HL-60 (cell line): ENCODE measurements at places on chromosomes 16 and 17.

DNA sequence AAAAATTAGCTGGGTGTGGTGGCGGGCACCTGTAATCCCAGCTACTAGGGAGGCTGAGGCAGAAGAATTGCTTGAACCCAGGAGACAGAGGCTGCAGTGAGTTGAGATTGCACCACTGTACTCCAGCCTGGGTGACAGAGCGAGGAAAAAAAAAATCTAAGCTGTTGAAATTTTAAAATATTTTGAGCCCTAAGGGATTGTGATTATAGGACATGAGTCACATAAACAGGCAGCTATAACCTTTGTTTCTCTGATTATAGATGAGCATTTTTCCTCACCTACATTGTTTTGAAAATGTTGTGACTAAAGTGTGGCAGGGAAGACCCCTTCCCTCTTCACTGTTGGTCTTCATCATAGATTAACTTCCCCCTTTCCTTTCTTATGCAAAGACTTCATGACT is 135.5 kb downstream of the MGAT5B start:
- no peak for DNase-seq

GRCh38 chr17:59760160-59760559 is 52.7 kb downstream of the VMP1 start:
- no peak for DNase-seq

DNA sequence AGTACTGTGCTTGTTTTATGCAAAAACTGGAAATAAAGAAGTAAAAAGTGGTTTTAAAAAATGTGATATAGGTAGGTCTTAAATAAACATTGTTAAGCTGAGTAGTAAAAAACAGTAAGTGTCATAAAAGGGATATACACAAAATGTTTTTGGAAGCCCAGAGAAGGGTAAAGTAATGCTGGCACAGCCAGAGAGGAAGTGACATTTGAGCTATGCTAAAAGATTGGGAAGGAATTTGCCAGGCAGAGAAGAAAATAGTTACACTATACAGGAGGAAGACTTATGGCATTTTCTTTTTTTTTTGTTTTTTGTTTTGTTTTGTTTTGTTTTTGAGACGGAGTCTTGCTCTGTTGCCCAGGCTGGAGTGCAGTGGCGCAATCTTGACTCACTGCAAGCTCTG is 40.8 kb upstream of the TAOK1 start:
- DNase-seq = no peak

DNA sequence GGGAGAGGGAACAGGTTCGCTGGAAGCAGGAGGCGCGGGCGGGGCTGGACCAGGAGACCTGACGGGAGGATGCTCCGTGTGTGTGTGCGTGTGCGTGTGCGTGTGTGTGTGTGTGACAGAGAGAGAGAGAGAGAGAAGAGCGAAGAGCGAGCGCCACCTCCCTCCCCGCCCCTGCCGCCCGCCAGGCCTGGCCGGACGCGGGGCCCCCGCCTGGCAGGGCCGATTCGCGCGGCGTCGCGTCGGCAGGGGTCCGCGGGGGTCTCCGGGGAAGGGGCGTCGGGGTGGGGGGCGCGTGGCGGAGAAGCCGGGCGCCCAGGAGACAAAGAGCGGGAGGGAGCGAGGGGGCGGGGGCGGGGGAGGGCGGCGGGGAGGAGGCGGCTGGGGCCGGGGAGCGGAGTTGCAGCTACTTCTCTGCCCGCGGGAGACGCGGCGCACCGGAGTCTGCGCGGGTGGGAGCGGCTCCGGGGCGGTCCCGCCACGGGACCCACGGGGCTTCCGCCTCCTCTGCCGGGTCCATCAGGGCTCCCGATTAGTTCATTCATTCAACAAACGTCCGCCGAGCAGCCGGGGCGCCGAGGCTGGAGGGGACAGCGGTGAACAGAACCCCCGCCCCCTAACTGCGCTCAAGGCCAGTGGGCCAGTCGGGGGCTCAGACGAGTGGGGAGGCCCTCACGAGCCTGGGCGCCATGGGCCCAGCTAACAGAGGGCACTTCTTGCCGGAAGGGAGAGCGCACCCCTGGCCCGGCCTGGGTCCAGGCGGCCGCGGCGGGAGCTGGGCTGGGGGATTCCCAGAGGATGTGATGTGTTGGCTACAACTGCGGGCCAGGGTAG is at the start of gene SAMD14:
TSS of gene SAMD14 (minus strand) at position 433 of the 831 bp plus-strand sequence. CDS start 5,201 bp downstream, outside the sequence.
- DNase-seq = no peak

- DNase-seq = no peak
Observed at GRCh38 chr17:50331085-50331791, 14.7 kb upstream of the XYLT2 start.

GRCh38 chr17:4574448-4575045 is 9.8 kb upstream of the SMTNL2 start:
- DNase-seq = no peak

- DNase-seq = no peak
Observed at GRCh38 chr16:987906-988305, 6.3 kb downstream of the SOX8 start.

- DNase-seq = peak; percentile 12
Observed at GRCh38 chr17:21194226-21194625, 19.7 kb downstream of the TMEM11 start.

DNA sequence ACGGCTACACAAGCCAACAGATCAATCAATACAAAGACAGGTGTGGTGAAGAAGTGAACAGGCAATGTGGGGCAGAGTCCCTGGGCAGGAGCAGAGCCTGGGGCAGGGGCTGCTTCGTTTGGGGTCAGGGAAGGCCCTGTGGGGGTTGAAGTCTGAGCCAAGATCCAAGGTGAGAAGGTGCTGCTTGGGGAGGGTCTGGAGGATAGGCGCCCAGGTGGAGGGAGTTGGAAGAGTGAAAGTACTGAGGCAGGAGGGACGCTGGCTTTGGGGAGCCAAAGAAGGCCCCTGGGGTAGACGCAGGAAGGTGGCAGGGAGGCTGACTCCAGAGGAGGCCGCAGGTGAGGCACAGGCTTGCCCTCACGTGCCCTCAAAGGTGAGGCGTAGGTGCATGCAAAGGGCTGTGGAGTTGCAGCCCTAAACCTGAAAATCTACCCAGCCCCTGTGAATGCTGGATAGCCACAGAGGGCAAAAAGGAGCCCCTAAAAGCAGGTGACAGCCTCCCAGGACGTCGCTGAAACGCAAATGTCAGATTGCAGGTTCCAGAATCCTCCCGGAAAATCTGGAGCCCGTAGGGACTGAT is 33.3 kb downstream of the WFDC1 start:
- DNase-seq = no peak

GRCh38 chr17:4879601-4880000 is 19.7 kb upstream of the C17orf107 start:
- peak; percentile 20 for DNase-seq

DNA sequence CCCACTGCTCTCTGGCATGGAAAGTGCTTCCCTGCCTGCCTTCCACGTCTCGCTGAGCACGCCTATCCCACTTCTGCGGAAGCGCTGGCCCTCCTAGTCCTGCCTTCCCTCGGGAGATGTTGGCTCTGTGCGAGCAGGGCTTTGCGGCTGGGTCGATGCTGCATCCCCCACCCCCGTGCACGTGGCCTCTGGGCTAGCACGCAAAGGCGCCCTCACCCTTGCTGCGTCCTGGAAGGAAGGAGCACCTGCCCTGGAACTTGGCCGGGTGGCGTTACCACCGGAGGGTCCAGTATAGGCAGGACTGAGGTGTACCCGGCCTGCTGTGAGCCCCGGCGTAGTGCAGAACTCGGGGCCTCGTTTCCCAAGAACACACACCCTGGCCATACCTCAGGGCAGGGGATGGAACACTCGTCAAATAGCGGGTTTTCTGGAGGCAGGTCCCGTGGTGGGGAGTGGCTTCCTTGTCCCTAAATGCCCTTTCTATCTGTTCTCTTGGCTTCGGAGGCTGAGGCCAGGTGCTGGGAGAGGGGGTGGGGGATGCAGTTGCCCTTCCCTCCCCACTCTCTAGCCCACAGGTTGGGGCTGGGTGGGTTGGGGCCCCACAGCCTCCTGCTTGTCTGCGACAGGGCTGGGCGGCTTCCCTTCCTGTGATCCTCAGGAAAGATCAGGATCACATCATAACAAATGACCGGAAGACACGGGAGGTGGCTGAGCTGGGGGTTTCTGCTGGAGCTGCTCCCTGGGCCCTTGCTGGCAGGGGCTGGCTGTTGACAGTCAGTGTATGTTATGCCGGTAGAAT is 17.4 kb downstream of the BAIAP2 start:
- DNase-seq = no peak

GRCh38 chr17:38582069-38582468 is 23.7 kb downstream of the SRCIN1 start:
- DNase-seq = no peak

DNA sequence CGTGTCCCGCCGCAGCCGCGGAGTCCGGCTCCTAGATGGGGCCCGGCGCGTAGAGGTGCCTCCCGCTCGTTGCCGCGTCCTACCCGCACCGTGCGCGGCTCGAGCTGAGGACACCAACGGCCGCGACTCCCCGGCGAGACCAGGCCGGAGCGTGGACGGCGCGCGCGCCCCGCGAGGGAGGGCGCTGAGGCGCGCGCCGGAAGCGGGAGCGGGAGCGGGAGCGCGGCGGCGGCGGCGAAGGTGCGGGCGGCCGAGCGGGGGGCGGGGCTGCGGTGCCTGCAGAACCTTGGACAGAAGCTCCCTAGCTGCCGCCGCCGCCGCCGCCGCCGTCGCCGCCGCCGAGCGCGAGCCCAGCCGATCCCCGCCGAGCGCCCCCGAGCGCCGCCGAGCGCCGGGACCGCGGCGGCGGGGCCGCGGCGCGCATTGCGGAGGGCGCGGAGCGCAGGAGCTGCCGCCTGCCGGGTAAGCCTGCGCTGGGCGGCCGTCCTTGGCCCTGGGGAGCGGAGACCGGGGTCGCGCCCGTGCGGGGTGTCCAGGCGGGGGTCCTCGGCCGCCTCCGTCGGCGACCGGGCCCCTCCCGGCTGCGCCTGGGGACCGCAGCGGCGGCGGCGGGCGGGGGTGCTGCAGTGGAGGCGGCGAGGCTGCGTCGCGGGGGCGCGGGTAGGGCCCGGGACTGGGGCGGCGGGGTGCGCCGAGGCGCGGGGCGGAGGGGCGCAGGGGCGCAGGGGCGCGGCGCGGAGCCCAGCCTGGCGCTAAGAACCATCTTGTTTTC is at the start of gene CDK5R1:
TSS of gene CDK5R1 (plus strand) at position 293 of the 772 bp plus-strand sequence. CDS start 628 bp downstream, outside the sequence.
- peak; percentile 60 for DNase-seq

DNA sequence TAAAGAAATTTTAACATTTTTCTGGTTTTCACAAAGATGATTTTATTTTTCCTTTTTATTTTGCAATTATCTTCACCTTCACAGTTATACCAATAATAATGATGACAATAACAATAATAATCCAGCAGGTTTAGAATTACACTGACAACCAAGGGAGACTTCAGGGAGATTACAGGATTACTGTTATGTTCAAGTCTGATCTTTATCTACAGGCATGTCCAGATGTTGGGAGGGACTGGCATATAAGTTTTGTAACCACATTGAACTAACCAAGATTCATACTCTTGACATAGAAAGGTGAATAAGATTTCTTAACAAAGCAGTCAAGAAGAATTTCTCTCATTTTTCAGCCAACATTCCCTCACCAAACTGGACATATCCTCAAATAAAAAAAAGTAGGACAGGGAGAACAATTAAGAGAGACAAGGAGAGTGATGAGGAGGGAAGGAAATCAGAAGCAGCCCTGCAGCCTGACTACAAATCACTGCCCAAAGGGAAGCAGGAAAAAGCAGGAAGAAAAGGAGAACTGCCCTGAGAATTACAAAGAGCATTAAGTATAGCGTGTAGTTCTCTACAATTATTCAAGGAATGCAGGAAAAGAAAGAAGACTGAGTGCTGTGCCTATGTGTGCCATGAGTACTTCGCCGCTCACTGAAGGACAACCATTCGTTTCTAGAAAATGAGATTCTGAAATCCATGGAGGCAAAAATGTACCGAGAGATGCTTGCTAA is 155.7 kb upstream of the C17orf78 start:
- no peak for DNase-seq

GRCh38 chr16:46745617-46746016 is 2.5 kb downstream of the MYLK3 start:
- no peak for DNase-seq

- no peak for DNase-seq
Observed at GRCh38 chr16:9503251-9503984, 412.0 kb downstream of the HAPSTR1 start.

- DNase-seq = no peak
Observed at GRCh38 chr16:49964973-49965372, 60.1 kb upstream of the CNEP1R1 start.

- no peak for DNase-seq
Observed at GRCh38 chr17:73293480-73293911, 18.3 kb downstream of the CDC42EP4 start.

DNA sequence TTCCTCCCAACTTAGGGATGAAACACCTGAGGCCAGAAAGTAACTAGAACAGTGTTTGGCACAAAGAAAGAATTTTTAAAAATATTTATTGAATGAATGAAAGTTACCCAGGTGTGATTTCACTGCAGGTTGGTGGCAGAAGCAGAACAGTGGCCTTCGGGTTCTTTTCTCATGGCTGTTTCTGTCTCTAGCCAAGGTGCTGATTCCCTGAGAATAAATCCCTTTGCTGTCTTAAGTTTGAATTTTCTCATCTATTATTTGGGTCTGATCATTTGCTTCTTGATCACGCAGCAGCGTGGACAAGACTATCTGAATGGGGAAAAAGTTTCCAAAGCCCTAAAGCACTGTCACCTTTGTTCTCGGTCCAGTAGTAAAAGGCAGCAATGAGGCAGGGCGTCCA is 73.1 kb upstream of the KIFC3 start:
- no peak for DNase-seq

GRCh38 chr17:75895370-75896155 is 1.2 kb downstream of the TRIM65 start:
- peak; percentile 62 for DNase-seq

- DNase-seq = no peak
Observed at GRCh38 chr17:73459980-73460379, 148.2 kb upstream of the CDC42EP4 start.

GRCh38 chr17:79977708-79978547 is 57.7 kb downstream of the TBC1D16 start:
- DNase-seq = no peak

GRCh38 chr17:12911239-12911638 is 106.6 kb downstream of the ELAC2 start:
- no peak for DNase-seq

DNA sequence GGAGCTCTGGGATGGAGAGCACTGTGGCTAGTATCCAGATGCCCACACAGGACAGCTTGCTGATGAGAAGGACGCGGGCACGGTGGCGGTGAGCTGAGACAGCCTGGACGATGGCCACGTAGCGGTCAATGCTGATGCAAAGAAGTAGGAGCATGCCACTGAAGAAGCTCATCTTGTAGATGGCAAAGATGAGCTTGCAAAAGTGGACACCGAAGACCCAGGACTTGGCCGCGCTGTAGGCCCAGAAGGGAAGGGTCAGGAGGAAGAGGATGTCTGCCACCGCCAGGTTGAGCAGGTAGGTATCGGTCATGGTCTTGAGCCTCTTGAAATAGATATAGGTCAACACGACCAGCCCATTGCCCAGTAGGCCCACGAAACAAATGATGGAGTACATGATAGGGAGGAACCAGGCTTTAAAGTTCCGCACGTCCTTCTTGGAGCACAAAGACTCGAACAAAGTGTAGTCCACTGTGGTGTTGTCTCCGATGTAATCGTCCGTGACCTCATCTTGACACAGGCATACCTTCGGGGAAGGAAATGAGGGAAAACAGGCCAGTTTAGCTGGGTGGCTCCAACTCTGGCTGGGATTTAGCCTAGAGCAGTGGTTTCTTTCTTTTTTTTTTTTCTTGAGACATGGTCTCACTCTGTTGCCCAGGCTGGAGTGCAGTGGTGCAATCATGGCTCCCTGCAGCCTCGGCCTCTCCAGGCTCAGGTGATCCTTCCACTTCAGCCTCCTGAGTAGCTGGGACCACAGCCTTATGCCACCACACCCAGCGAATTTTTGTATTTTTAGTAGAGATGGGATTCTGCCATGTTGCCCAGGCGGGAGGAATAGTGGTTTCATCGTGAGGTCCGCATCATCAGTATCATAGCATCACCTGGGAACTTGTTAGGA is 9.7 kb downstream of the CCR7 start:
- DNase-seq = no peak

- DNase-seq = no peak
Observed at GRCh38 chr16:73298562-73298961, 250.6 kb upstream of the ZFHX3 start.
